Testis (tissue), 5 donors: ENCODE measurements at places on chromosomes 3 and 15. TPM values are rescaled to one million over a fixed set of nuclear protein-coding genes. Genes with fewer than 3 reads are reported as not detected.

- DNase-seq: no peak
Measured at GRCh38 chr3:133037436-133037835, 755 bp upstream of the TMEM108 start.

DNA sequence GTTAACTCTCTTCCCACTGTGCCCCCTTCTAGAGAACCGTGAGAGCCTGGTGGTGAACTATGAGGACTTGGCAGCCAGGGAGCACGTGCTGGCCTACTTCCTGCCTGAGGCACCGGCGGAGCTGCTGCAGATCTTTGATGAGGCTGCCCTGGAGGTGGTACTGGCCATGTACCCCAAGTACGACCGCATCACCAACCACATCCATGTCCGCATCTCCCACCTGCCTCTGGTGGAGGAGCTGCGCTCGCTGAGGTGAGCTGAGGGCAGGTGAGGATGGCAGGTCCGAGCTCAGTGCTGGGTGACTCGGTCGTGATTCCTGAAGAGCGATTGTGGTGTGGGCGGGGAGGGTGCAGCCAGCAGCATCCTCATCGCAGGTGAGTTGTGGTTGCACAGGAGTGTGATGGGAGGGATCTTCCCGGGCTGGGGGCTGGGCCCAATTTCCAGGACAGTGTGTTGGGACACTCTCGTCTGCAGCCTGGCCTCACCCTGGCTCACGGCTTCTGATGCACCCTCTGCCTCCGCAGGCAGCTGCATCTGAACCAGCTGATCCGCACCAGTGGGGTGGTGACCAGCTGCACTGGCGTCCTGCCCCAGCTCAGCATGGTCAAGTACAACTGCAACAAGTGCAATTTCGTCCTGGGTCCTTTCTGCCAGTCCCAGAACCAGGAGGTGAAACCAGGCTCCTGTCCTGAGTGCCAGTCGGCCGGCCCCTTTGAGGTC lies 8.0 kb downstream of the MCM2 start:
- DNase-seq: no peak

DNA sequence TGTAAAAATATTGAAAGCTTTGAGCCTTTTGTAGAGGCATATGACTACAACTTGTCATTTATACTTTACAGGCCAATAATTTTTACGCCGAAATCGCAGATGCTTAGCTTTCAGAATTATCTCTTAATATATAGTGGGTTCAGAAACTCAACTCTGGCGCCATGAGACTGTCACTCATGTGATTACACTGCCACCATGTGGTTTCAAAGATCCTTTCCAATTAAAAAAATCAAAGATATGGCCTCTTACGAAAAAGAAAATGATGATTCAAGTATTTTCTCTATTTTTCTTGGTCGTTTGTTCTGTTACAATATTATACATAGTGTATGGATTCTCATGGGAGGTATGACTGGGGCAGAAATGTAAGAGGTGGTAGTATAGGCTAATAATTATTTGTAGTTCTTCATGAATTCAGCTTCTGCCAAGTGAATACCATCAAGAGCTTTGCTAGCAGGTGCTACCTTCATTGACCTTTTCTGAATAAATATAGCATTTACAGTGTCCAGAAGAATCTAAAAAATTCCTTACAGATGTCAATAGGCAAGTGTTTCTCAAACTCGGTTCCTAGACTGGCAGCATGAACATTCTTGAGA lies 751.7 kb upstream of the GOLIM4 start:
- peak; percentile 17 for DNase-seq

DNA sequence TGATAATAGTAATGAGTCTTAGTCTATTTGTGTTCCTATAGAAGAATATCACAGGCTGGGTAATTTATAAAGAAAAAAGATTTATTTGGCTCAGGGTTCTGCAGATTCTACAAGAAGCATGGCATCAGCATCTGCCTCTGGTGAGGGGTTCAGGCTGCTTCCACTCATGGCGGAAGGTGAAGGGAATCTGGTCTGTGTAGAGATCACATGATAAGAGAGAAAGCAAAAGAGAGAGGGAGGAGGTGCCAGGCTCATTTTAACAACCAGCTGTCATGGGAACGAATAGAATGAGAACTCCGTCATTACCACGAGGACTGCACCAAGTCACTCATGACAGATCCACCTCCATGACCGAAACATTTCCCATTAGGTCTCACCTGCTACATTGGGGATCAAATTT lies 664.0 kb upstream of the SGO1 start:
- DNase-seq: no peak

DNA sequence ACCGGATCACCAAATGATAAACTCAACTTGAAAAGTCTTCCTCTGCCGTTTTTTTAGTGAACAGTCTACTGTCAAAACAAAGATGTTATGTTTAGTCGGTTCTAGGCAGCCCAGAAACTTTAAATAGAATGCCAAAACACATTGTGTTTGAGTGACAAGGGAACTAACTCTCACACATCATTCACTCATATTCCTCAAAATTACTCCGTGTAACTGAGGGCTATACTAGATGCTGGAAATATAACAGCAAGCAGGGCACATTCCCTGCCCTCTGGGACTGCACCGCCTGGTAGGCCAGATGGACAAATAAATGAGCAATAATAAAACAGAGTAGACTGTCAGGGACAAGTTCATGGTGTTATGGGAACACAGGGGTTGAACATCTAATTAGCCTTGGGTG lies 251.4 kb downstream of the MAGI1 start:
- DNase-seq: no peak

DNA sequence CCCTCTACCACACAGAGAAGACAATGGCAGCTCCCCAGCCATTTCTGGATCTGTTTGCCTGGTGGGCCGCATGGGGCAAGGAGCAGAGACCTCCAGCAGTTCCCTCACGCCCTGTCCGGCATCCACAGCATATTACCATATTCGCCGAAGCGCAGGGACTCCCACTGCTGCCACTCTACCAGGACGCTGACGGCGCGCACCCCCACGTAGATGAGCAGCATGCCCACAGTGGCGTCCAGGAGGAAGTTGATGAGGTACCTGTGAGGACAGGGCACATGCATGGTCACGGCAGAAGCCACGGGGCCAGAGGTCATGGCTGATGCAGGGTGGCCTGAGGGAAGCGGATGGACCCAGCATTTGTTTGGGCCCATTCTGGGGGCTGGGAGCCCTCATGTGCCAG lies 14.8 kb upstream of the MUSTN1 start:
- no peak for DNase-seq

DNA sequence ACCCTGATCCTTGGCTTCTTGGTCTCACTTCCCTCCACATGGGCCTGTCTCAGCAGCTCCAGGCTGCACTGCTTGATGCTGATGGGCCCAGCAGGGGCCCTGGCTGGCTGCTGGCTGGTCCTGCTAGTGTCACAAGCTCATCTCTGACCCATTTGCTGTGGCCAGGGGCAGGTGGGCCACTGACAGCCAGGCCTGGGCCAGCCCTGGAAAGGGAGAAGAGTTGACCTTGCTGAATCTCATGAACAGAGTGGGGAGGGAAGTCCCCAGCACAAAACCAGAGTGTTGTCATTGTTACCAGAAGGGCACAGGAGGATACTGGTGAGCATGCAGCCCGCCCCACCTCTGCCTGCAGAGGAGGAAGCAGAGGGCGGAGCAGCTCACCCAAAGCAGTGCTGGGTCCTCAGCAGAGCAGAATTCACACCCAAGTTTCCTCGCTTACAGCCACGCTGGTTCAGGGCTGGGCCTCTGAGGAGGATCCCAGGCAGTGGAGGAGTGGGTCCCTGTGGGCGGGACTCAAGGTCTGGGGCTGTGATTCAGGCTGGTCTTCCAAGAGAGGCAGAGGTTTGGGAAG lies 7.6 kb upstream of the KLF15 start:
- DNase-seq: no peak

DNA sequence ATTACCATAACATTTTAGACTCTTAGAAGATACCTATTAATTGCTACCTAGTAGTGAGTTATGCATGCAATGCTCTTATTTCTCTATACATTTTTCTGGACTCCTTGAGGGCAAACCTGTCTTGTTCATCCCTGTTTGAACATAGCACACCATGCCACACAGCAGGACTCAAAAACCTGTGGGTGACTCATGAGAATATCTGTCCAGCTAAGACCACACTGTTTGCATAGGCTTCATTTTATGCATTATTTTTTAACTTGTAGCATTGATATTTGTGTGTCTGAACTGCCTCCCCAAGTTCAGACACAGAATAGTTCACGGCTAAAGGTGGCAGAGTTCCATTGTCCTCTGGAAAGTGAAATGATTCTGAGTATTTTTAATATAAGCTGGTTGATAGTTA lies 1.8 kb downstream of the LMCD1 start:
- DNase-seq: no peak

- DNase-seq: no peak
Measured at GRCh38 chr3:174253940-174254339, 605.2 kb upstream of the NAALADL2 start.

DNA sequence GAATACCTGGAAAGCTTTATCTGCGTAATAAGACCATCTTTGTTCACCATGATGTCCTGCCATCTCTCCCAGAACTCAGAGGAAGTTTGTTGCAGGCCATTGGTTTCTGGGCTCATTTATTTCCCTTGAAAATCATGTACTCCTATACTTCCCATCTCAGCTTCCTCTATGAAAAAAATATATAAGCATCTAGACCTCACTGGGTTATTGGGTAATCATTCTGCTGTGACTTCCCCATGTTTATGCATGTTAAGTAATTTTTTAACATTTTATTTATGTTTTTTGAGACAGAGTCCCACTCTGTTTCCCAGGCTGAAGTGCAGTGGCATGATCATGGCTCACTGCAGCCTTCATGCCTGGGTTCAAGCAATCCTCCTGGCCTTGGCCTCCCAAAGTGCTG lies 184.5 kb downstream of the ZPLD1 start:
- DNase-seq: no peak

DNA sequence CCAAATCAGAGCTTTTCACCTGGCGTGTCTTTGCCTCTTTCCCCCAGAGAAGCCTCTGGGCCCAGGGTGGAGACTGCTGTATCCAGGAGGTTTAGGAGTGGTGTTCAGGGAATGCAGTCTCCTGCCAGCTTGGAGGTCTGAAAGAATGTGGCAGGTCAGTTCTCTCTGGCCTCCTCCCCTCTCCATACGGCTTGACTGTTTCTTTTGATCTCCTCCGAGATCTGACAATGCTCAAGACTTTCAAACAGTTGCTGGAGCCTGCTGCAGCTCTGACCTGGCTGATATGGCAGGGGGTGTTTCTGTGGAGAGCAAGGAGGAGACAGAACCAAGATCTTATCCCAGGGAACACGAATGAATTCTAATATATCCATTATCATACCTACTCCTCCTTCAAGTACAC lies 24.7 kb upstream of the TM4SF4 start:
- no peak for DNase-seq

GRCh38 chr15:75786575-75786947 lies 56.7 kb upstream of the UBE2Q2 start:
- DNase-seq: no peak

DNA sequence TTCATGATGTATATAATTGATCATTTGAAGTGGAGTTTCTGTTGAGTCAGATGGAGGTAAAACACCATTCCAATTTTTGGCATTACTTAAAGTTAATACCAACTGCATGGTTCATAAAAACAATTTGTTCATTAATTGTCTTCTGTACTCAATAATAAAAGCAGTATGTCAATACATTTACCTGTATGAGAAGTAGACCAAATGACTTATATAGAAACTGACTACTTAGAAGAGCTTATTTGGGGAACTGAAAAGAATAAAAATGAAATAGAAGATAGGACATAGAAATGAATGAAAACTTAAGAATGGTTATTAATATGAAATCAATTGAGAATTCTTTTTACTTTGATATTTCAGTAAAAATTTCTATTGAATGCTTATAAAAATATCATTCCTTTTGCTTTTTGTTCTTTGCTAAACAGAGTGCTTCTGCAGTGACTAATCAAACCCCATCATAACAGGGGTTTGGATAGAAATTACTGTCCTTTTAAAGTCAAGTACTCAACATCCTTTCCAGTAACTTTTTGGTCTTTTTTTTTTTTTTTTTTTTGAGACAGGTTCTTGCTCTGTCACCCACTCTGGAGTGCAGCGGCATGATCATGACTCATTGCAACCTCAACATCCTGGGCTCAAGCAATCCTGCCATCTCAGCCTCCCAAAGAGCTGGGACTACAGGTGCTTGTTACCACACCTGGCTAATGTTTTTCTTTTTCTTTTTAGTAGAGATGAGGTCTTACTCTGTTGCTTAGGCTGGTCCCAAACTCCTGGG lies 6.5 kb upstream of the CRYBG3 start:
- no peak for DNase-seq

DNA sequence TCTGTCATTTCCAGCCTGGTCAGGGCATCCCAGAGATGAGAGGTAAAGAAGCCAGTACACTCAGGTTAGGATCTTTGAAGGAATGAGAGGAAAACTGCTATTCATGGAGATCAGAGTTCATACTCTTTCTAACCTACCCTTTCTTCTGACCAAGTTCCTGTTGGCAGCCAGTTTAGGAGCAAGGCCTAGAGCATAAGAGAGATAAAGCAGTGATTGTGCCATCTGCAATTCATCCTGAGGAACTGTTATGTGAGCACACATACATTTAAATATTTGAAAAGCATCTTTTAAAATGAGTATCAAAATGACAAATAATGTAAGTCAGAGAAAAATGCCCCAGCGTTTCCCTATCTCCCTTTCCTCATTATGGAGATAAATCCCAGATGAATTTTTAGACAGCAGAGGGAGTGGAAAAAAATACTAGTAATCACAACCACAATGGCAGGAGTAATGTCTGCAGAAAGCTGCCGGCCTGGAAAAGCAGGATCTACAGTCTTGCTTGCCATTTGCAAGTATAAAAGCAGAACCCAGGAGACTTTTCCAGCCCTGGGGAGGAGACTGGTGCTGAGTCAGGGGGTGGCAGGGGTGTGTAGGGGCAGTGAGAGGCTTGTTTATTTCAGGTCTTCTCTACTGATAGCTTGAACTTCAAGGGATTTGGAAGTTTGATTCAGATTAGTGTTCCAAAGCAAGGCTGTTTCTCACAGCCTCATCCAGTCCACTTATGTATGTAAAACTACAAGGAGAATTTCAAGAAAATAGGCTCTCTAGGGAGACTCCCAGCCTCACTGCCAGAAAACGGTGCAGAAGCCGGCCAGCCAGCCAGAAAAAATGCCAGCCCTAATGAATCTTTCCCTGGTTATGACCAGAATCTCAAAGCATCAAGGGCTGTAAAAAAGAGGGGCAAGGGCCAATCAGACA lies 1052.4 kb downstream of the TUSC7 start:
- peak; percentile 14 for DNase-seq

- DNase-seq: no peak
Measured at GRCh38 chr15:46280762-46281542, 646.1 kb downstream of the SQOR start.

GRCh38 chr3:160677459-160677881 lies 510 bp downstream of the ARL14 start:
- no peak for DNase-seq

GRCh38 chr15:26518885-26519284 lies 254.0 kb downstream of the GABRB3 start:
- no peak for DNase-seq

GRCh38 chr15:68372291-68372811 lies 59.6 kb downstream of the ITGA11 start:
- DNase-seq: peak; percentile 42

The PLCB2 gene
- 13.6 TPM for polyA plus RNA-seq

The SERPINI2 gene
- polyA plus RNA-seq: 0.47 TPM

The SCAMP5 gene
- 27.4 TPM for polyA plus RNA-seq

The CAMK2N2 gene
- polyA plus RNA-seq: 0.40 TPM

The CHD2 gene
- polyA plus RNA-seq: 64.5 TPM

The SPSB4 gene
- polyA plus RNA-seq: 34.5 TPM

The PPP1R14D gene
- polyA plus RNA-seq: not detected

The MAGI1 gene
- 60.4 TPM for polyA plus RNA-seq

The MLF1 gene
- 549 TPM for polyA plus RNA-seq

The SMCO1 gene
- 0.91 TPM for polyA plus RNA-seq

The NEK10 gene
- 83.2 TPM for polyA plus RNA-seq

The BTLA gene
- polyA plus RNA-seq: 0.50 TPM
